ENCODE measurements at places on chromosomes 2 and 18.

DNA sequence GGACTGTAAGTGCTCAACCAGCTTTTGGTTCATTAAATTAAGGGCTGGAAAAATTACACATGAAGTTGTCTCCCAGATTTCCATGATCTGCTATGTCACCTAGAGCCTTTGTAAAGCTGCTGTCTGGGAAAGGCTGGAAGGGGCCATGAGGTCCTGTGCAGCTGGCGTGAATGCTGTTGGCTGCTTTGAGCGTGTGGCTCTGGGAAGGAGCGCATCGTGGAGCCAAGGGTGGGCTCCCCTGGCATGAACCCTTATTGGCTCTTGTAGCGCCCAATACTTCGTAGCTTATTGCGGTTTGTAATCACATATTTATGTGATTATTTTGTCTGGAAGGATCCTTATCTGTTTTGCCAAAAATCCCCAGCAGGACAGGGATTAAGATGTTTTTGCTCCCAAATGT is 70.5 kb upstream of the LMAN1 start:
- ATAC-seq = no peak

DNA sequence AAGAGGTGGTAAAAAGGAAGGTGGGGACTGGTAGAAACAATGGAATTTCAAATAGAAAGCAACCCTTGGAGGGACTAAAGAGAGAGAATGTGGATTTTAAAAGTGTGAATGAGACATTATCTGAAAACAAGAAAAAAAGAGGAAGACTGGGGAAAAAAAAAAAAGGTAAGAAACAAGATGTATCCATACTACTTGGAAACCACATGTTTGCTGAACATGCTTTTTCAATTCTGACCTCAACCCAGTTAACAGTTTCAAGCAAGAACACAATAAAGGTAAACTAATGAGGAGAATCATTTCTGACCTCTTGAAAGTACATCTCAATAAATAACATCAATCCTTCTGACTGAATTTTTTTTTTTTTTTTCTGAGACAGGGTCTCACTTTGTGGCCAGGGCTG is 2.6 kb downstream of the FARSB start:
- ATAC-seq = no peak

GRCh38 chr18:4204438-4204720 is 250.7 kb downstream of the DLGAP1 start:
- ATAC-seq = no peak

DNA sequence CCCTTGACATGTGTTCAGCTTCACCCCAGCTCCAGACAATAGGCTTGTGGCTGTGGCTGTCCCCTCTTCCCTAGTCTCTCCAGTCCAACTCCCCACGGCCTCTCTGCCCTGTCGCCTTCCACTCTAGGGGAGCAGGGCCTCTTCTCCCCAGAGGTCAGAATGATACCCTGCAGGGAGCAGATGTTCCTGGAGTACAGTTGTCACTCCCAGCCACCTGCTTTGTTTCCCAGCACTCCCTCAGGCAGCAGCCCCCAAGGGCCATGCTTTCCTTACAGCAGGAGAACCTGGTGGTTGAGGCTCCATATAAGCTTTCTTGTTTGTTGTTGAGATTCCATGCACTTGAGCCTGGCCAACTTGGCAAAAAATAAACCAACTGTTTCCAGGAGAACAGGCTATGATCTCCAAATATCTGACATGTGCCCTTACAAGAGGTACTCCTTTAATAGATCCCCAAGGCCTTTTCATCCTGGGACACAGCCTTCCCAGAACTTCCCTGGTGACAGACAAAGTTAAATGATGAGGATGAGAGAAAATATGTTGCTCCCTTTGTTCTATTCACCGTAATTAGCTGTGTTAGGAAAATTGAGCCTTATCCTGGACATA is 45.1 kb downstream of the DPYSL5 start:
- no peak for ATAC-seq

DNA sequence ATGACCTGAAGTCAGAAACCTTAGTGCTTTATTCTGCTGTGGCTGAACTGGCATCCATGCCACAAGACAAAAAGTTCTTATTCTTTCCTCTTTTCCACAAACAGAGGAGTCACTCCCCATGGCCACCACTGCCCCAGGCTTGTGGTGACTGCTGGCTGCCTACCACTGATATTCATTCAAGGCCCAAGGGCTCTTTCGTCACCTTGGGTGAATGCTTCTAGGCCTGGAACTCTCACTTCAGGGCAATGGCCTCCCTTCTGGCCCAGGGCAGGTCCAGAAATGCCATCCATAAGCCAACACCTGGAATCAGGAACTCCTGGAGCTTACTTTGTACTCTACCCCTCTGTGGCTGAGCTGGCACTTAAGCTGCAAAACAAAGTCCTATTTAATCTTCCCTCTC is 109.8 kb downstream of the NAT8 start:
- no peak for ATAC-seq

DNA sequence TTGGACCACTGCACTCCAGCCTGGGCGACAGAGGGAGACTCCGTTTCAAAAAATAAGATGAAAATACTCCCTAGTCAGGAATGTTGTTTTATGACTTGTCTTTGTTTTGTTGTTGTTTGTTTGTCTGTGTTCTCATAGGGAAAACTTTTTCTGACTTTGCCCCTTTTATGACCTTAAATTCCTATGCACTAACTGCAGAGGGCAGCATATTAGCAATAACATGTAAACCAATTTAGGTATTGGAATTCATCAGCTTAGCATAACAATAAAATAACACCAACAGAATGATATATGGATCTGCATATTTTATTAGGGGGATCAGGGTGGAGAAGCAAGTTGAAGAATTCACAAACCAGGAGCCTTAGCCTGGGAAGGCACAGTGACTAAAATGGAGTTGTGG is 631.5 kb downstream of the SUCLG1 start:
- ATAC-seq = no peak

DNA sequence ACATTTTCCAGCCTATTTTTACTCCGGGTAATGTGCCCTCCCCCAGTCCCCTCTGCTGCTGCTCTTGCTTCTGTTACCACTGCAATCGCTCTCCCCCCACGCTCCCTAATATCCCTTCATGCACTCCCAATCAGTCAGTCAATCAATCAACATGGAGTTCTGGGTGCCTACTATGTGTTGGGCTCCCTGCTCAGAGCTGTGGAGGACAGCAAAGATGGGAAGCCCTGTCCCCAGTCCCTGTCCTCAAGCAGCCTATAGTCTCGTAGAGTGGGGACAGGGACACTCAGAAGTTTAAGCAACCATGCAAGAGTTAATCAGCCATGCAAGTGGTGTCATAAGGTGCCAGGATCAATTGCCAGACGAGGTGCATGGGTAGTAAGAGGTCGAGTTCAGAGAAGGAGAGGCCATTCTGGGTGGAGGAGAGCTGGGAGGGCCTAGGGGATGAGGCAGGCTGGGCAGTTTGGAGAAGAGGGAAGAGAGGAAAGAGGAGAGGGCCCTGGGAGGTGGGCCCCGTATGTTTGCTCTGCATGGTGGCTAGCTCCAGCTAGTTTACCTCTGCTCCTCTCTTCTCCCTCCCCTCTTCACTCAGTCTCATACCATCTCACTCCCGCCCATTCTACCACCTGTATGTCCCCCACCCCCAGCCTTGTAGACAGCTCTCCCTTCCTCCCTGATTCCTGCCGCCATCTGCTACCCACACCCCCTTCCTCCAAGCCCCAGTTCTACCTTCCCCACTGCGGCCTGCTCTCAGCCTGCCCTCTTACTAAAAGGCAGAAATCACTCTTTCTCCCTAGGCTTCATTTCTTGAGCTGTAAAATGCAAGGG is 3.9 kb downstream of the ASIC4 start:
- no peak for ATAC-seq

- ATAC-seq = no peak
Measured at GRCh38 chr2:73003027-73003426, 68.5 kb downstream of the SFXN5 start.

DNA sequence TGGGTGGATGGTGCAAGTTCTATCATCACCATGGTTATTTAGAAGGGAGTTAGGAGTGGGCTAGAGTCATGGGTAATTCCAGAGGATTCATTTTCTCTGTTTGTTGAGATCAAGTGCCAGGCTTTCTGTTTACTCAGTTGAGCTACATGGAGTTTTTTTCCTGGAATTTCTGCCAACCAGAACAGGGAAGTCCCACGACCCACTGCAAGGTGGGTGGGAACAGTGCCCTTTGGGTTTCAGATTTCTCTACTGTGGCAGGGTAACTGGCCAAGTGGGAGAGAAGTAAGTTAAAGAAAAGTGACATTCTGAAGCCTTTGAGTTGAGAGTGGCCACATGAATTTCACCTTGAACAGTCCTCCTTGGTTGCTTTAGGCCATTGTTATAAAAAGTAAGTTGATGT is 138.9 kb downstream of the SLC39A10 start:
- no peak for ATAC-seq

DNA sequence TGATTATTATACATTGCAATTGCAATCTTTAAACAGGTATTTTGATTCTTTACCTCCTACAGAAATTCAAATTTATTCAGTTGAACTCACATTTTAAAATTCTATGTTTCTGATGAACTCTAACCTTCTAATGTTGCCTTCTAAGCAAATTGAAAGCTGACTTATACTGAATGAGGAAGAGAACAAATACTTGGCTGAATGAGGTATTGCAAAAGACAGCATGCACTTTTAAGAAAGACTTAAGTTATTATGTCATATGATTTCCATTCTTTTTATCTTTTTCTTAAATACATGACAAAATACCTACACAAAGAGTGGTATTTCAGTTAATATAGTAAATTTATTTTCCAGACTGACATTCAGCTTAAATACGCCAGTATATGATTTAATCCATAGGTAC is 64.7 kb downstream of the FAM228A start:
- no peak for ATAC-seq

GRCh38 chr2:23988371-23988770 is 21.5 kb upstream of the MFSD2B start:
- no peak for ATAC-seq
